ENCODE measurements at places on chromosomes 12 and 14.

GRCh38 chr12:57142727-57143126 is 4.7 kb downstream of the LRP1-AS start:
- no peak for DNase-seq

GRCh38 chr12:121287267-121287954 is 9.1 kb downstream of the CAMKK2 start:
- DNase-seq: no peak

DNA sequence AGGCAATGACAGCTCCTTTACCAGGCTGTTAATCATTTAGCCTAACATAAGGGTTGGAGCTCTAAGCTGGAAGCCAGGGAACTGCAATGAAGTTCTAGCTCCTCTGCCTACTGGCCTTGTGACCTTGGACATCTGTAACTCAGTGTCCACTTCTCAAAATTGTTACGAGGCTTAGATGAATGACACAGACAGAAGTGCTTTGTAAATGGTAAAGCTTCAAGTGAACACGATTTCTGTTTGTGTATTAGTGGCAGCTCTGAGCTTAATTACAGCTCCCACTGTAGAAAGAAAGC is 122.8 kb downstream of the EML1 start:
- DNase-seq: no peak

DNA sequence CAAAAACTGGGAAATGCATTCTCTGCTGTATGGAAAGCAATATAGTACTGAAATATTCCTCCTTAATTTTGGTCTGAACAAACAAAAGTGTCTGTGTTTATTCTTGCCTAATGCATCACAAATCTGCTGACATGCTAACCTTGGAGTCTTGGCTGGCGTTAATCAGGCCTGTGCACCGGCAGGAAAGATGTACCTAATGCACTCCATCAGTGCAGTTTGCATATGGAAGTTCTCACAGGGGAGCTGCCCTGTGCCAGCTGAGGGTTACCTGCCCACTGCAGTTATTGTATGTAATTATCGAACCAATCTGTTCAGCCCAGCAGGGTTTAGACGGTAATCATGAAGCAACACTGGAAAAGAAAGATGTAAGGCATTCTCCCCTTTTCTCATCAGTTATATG is 76.9 kb downstream of the VRK1 start:
- no peak for DNase-seq

DNA sequence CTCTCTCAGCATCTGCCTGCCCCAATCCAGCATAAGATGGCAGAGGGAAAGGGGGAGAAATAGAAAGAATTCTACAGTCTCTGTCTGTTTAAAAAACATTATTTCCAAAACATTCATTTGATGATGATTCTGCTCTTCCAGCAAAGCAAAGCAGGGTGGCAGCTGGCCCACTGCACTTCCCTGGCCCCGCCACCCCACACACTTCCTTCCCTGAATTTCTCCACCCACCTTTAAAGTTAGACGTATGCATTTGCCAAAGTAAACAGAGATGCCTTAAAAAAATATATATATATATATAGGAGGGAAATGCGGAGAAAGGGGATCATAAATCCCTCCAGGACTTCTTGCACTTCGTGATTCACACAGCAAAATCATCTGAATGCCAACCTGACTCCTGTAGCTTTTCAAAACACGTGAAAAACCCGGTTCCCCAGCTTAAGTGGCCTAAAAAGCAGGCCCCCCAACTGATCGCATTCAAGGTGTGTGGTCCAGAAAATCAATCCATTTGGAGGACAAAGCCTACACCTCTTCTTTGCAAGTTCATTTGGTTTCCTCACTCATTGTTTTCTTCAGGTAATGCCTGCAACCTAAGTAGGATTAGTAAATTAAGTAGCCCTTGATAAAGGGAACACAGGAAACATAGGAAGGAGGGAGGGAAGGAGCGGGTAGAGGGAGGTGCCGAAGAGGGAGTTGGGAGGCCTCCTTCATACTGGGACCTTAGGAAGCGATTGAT is 68.8 kb downstream of the LLPH start:
- no peak for DNase-seq

GRCh38 chr14:32134448-32135097 is 57.5 kb downstream of the ARHGAP5 start:
- no peak for DNase-seq

GRCh38 chr12:123713398-123713797 is 1.2 kb downstream of the ATP6V0A2 start:
- no peak for DNase-seq

DNA sequence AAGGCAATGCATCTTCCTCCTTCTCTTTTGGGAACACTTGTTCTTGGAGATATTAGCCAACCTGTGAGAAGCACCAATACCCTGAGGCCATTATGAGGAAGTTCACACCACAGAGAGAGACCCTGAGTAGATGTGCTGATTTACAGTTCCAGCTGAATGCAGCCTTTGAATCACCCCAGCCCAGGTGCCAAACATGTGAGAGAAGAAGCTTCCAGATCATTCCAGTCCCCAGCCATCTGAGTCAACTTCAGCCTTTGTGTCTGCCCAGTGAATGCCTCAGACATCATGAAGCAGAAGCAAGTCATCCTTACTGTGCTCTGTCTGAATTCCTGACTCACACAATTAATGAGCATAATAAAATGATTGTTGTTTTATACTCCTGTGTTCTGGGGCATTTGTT is 25.1 kb downstream of the C12orf42 start:
- no peak for DNase-seq

DNA sequence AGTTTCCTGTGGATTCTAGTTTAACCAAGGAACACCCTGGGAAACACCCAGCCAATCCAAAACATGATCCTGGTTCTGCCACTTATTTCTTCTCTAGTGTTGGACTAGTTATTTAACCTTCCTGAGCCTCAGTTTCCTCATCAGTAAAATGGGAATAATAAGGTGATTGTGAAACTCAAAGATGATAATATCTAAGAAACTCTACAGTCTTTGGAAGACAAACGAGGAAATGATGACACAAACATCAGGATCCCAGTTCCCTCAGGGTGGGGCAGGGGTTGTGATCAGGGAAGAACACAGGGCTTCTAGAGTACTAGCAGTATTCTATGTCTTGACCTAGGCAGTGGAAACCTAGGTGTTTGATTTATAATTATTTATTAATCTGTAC is 18.1 kb upstream of the TMEM106C start:
- DNase-seq: no peak

DNA sequence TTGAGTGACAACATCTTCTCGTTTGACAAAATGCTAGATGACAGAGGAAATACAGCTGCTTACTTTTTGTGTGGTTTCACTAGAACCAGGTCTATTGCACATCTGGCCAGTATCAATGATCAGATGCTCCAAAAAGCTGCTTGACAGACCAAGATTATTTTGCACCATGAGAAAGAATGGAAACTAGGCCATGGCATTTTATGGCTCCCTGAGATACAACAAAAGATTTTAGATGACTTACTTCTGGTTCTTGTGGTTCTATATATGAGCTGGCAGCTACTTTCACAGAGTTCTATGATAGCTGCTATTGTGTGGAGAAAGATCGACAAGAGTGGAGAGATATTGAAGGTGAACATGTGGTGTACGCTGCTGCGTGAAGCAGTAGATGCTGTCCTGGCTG is 25.9 kb upstream of the PPFIBP1 start:
- DNase-seq: no peak

GRCh38 chr14:53409969-53410368 is 256.8 kb upstream of the DDHD1 start:
- DNase-seq: no peak

- DNase-seq: no peak
These were observed 3.6 kb downstream of the IFI27L2 start for GRCh38 chr14:94125659-94126418.

DNA sequence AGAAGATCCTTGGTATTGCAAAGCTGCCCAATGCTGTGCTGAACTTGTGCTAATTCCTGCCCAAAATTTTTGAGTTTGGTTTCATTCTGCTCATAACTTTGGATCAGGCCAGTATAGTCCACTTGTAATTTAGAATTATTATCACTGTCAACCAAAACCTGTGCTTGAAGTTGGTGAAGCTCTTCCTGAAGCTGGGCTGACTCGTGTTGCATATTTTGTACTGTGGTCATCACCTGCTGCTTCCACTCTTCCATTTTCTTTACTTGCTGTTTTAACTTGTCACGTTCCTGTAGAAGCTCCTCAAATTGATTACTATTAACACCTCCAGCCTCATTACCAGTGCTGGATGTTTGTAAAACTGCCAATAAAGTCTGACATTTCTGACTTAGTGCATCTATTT is 35.8 kb downstream of the TRIP11 start:
- no peak for DNase-seq

GRCh38 chr14:71339650-71340415 is 432.6 kb downstream of the PCNX1 start:
- no peak for DNase-seq

DNA sequence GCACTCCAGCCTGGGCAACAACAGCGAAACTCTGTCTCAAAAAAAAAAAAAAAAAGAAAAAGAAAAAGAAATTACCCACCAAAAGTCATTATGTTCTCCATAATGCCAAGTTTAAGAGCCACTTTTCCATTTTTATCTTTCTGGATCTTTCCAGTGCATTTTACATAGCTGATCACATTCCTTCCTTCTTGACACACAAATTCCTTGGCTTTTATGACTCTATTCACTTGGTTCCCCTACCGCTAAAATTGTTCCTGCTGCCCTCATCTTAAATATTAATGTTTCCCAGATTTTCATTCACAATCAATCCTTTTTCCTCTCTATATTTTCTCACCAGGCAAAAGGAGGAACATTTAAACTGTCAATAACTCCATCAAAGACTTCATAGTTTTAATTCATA is 20.2 kb downstream of the KLHL28 start:
- DNase-seq: no peak

DNA sequence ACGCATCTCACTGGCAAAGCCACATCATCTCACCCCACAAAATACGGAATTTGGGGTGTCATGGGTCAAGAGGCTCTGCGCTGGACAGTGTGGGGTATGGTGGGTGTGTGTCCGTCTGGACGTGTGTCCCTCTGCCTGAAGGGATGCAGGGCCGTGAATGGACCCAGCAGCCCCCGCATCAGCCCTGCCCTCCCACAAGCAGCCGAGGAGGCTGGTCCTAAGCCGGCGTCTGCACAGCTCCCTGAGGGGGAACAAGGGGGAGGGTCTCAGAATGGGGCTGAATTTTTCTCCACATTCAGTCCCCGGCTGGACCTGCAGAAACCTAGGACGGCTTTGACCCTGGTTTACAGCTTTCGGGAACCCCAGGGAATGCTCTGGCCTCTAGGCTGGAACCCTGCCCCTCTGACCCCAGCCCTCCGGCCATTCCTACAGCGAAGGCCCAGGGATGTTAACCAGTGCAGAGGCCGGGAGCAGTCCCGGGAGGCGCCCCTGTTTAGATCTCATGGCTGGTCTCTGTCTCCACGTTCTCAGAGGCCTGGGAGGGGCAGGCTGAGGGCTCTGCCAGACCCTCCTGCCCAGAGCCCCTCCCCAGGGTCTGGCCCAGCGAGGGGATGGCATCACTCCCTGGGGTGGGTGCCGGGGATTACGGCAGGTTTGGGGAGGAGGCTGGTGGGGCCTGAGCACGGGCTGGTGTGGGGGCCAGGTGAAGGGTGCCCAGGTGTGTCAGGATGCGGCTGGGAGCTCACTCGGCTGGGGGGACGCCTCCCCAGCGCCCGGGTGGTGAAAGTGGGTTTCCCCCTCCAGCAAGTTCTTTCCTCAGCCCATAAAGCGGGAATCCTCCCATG is 156.5 kb upstream of the C14orf180 start:
- DNase-seq: no peak

DNA sequence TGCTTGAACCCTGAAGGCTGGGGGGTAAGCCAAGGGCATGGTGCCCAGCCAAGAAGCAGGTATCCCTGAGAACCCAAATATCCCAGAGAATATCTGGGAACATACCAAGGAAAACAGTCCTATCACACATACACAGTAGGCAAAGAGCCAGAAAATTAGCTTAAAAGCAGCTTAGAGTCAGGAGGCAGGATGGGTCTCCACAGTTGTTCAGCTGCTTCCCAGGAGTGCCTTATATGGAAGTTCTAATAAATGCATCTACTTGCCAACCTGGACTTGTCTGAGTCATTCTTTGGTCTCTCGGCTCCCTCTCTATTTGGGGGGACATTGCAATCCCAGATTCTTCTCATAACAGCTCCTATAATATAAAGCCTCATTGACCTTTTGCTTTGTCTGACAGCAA is 9.0 kb upstream of the GPR135 start:
- DNase-seq: no peak

GRCh38 chr14:102655137-102655536 is 62.7 kb downstream of the RCOR1 start:
- DNase-seq: no peak

DNA sequence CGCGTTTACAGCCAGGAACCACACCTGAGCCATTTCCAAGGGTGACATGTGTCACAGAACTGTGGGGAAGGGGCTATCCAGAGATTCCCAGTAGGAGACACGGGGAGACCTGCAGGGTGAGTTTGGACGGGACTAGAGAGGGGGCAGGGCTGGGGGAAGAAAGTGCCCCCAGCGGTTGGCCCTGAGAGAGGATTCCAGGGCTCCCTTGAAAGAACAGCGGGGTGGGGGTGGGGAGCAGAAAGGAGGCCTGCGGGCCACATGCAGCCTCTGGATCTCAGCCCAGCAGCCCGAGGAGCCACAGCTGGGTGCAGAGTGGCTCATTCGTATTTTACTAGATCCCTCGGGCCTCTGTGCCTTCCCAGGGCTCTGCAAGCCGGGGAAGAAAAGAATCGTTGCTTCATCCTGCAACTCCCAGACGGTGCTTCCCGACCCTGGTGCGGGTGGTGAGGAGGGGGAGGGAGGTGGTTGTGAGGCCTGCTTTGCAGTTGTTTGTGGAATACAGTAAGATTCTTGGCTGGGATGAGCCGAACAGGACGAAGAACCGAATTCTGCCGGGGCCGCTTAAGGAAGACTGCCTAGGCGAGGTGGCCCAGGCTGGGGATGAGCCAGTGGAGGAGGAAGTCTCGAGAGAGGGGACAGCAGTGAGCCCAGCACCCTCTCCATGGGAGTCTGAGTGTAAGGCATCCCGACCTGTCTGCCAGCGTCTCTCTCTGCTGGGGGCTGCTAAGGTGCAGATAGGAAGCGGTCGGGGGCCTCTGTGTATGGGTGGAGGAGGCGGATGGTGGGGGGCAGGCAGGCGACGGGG is 36.1 kb upstream of the ANKRD9 start:
- no peak for DNase-seq

DNA sequence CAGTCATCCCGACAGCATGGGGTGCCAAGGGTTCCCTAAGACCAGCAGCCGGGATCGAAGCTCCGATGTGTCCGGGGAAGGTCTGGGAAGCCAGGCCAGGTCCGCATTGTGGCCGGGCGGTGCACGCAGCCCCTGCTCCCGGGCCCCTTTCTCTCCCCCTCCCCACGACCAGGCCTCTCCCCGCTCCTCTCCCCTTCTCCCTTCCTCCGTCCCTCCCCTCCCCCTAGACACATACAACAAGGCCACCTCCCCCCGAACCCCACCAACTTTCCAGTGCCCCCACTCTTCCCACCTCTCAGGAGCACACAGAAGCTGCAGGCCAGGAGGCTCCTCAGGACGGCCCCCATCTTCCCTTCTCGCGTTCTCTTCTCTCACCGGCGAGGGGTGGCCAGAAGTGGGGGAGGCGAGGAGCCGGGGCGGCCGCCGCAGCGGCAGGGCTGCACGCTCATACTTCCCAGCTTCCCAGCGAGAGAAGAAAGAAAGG is 413 bp downstream of the LRP6 start:
- no peak for DNase-seq

Data from stimulated activated CD8-positive, alpha-beta memory T cell treated with anti-CD3 and anti-CD28 coated beads, Interleukin-4, amount 100 ng/mL, for 4 hours (primary cell).